ENCODE measurements at places on chromosomes 1 and 21.

- no peak for DNase-seq
These were observed 46.3 kb downstream of the SLC9A1 start for GRCh38 chr1:27108588-27108987.

GRCh38 chr1:62175568-62176179, 19.0 kb upstream of the L1TD1 start:
- peak; percentile 61 for DNase-seq

GRCh38 chr21:15062606-15062965, 2.2 kb downstream of the NRIP1 start:
- no peak for DNase-seq

- DNase-seq = peak; percentile 96
These were observed at the start of gene ATP6V0B for GRCh38 chr1:43974443-43975248. Gene ATP6V0B (plus strand): TSS chr1:43974960. CDS start chr1:43975041, 81 bp downstream.

DNA sequence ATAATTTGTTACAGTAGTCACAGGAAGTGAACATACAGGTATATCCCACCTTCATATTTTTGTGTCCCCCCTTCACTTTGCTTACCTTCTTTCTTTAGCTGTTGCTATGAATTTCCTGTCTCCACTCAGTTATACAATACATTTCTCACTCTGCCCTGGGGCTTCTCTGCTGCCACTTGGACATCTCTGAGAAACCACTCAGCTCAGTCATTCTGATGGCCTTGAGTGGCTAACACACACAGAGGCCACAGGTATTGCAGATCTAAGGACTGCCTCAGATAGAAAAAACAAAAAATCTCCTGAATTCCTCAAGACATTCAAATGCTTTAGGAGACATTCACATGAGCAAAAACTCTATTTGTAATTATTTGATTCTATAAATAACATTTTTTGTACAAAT, 87.7 kb downstream of the OLFM3 start:
- DNase-seq = no peak

- no peak for DNase-seq
These were observed 82.8 kb downstream of the PRDM2 start for GRCh38 chr1:13782634-13783360.

GRCh38 chr1:52337439-52337838, 28.6 kb downstream of the CC2D1B start:
- no peak for DNase-seq

DNA sequence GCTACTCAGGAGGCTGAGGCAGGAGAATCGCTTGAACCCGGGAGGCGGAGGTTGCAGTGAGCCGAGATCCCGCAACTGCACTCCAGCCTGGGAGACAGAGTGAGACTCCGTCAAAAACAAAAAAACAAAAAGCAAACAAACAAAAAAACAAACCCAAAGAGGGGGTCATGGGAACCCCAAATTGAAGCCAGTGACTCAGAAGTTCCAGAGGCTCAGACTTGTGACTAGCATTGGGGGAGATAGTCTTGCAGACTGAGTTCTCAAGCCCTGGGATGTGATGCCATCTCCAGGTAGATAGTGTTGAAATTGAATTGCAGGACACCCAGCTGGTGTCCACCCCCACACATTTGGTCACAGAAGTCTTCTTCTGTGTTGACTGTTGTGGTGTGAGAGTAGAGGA, 24.9 kb upstream of the ENO1 start:
- DNase-seq = no peak

All from PC-9 (cell line).